ENCODE measurements at places on chromosomes 16 and 17.

DNA sequence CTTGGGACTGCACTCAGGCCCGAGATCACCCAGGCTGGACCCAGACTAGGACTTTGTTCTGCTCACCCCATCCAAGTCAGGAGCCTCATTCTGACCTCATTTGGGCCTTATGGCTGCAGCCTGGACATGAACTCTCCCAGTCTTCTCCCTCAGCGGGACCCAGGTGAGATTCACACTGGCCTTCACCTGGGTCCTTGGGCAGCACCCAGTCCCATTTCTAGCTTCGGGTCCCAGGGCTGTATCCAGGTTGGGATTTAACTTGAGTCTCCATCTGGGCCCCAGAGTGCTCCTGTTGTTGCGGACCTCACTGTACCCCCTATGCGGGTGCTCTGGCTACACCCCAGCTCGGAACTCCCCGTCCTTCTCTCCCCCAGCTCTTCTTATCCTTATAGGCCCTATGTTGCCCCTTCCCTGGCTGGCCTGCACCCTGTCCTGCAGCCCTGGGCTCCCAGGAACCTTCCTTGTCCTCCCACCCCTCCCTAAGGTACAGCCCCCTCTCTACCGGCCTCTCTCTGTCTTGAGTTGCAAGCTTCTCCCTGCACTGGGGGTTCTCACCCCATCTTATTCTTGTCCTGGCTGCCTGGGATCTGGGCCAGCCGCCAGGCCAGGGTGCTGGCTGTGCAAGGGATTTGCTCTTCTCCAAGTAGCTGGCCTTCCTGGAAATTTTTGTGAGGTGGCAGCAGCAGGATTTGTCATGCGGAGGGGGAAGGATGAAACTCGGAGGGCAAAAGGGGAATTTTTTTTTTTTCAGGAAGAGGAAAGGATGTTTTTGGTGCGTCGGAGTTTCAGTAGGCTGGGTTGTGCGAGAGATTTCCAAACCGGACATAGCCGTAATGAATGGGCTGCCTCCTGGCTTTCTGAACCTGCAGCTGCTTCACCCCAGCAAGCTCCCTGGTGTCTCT lies 904 bp downstream of the MAP2K3 start:
- no peak for DNase-seq

DNA sequence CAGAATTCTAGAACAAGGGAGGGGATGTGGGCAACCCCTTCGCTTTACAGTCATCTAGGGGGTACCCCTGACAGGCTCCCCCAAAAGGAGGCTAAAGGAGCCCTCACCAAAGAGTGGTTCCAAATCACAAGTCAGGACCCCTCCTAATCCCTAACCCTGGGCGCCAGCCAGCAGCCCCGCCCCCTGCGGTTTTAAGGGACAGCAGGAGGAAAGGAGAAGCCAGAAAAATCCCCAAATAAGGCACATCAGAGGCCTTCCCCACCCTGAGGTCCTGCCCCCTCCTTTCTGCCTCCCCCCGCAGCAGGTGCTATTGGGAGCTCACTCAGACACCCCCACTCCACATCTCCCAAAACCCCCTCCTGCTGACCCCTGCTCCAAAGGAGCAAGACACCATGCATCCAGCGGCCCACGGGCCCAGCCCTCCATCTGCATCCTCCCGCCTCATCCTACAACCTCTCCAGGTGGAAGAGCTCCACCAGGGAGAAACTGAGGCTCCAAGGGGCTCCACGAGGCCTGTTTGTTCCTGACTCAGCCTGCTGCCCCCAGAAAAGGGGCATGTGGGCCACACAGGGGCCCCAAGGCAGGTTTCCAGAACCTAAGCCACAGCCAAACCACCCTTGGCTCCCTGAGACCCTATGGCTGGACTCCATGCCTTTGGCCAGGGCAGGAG lies 93.5 kb downstream of the GOSR1 start:
- peak; percentile 27 for DNase-seq

DNA sequence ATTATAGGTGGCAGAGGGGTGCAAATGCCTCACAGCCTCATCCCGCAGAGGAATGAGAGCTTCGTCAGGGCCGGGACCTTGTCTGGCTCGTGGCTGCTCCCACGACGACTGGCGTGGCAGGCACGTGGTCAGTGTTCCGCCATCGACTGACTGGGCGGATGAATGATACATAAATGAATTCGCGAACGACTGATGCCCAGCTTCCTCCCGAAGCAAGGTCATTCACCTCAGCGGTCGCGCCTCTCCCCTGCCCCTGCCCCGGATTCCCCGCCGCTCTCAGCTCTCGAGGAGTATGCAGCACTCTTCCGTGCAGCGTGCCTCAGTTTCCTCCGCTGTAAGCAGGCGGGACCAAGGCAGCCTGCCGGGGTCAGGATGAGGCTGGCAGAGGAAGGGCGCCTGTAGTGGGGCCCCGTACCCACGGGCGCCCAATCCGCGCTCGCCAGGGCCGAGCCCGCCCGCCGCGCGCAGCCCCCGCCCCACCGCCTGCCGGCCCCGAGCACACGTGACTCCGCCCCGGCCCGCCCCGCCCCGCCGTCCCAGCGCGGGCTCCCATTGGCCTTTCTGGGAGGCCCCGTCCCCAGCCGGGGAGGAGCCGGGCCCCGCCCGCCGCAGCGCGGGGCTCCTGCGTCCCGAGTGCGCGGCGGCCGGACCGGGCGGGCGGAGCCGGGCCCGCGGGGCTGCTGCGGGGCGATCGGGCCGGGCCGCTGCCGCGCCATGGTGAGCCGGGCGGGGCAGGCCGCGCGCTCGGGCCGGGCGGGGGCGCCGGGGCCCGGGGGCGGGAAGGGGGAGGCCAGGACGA lies at the start of gene SNN:
Gene SNN, plus strand, starts transcription at position 632 of the 799 bp plus-strand sequence. CDS start 7,605 bp downstream, outside the sequence.
- DNase-seq, result peak; percentile 89

DNA sequence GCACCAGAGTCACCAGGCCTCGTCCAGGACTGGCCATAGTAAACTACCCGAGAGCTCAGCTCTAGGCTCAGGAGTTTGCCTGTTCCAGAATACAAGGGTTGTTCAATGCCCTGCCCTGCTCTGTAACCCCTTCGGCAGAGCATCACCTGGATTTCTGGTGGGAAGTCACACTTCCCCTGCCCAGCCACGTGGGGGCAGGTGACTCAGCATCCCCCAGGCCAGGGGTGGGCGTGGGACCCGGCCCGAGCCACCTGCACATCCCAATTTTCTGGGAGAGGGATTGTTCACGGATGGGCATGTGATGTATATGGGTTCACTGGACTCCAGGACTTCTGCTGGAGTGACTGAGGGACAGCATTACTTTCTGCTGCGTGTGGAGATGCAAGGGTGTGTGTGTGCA lies 25.8 kb downstream of the COX4I1 start:
- DNase-seq, result no peak

- DNase-seq, result peak; percentile 15
These were observed 4.8 kb downstream of the CD2BP2 start for GRCh38 chr16:30350134-30350871.

GRCh38 chr16:57948027-57948426 lies 22.9 kb downstream of the CNGB1 start:
- no peak for DNase-seq

DNA sequence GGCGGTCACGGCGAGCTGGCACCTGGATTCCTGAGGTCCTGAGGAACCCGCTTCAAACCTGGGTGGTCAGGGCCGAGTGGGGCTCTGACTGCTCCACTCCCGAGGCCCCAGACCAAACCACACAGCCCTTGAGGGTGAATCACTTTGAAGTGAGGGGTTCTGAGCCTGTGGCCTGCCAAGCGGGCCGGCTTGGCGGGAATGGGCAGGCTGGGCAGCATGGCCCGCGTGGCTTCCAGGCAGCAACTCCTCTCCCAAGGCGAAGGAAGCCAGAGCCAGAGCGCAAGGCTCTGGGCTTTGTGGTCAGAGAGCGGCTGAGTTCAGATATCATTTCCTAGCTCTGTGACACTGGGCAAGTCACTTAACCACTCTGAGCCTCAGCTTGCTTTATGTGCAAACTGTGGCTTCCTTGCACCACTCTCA lies 42.7 kb downstream of the CMIP start:
- no peak for DNase-seq

DNA sequence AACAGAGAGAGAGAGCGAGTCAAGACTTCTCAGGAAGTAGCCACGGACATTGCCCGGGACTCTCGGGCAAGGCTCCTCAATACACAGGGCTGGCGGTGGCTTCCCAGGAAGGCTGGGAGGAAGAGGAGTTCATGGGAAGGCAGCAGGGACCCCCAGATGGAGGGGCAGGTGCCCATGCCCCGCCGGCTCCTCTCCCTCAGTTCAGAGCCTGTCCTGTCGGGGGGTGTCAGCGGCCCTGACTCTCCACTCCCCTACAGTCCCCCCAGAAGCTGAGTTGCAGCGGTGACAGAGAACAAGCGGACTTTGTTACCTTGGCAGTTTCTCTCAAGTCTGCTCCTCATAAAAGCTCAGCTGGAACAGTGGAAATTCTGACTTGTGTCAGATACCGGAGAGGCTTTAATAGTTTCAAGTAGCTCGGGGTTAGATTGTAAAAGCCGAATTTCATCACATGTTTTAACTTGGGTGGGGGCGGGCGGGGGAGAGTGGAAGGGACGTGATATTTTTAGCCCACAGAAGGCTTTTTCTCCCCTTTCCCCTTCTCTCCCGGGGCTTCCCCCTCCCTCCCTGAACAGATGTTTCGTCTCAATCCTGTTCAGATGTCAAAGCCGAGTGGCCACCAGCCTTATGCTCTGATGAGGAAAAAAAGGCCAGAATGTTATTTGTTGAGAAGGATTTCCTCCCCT lies 65.2 kb downstream of the NKD1 start:
- DNase-seq, result no peak

DNA sequence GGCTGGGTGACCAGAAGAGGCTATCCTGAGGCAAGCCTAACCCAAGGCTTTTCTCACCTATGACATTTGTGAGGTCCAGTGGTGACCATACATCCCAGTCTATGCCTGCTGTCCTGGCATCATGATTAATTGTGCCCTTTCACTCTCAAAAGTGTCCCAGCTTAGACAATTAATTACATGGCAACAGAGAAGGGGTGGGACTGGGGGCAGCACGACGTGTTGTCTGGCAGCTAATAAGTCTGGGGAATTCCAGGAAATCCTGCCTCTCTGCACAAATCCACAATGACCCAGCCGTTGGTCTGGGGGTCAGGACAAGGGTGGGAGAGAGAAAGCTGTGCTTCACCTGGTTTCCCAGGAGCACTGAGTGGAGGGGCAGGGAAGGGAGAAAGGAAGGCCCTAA lies 14.0 kb upstream of the MTMR4 start:
- DNase-seq, result no peak

DNA sequence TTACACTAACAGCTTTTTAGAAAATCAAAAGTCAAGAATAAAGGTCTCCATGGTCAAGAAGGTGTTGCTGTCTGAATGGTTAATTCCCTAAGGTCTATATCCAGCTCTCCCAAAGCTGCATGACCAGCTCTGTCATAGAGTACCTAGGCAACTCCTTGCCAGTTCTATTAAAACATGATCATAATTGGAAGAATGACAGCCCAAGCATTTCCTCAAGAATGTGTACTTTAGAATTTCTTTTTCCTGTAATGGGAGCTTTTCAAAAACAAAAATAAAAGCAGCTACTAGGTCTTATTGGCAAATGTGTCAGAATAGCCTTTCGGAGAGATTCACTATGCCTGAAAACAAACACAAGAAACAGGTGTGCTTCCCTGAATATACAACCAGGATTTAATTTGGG lies 7.9 kb downstream of the SPOP start:
- no peak for DNase-seq

GRCh38 chr16:11409398-11409797 lies 64.1 kb downstream of the RMI2 start:
- DNase-seq, result no peak

- DNase-seq, result peak; percentile 99
These were observed 8.9 kb downstream of the TSR3 start for GRCh38 chr16:1342526-1343427.

- DNase-seq, result no peak
These were observed 10.3 kb downstream of the NSMCE1 start for GRCh38 chr16:27258241-27258734.

- DNase-seq, result no peak
These were observed 720 bp downstream of the METRN start for GRCh38 chr16:715477-716199.

DNA sequence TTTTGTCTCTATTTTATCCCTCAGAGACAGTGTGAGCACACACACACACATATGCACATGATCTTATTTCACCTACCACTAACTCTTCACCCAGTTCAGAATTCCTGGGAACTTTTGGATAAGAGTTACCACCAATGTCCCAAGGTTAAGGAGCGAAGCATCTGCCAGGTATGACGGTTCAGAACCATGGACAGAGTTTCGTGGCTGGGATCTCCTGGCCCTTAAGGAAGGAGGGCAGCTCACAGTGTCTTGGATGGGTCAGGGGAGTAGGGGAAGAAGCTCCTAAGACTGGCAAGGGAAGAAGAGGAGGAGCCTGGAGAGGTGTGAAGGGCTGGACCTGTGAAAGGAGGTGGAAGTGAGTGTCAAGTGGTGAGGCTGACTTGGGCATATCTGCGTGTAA lies 23.0 kb upstream of the TMEM132E start:
- no peak for DNase-seq

- DNase-seq, result no peak
These were observed 64.2 kb downstream of the SPECC1 start for GRCh38 chr17:20073055-20073979.

DNA sequence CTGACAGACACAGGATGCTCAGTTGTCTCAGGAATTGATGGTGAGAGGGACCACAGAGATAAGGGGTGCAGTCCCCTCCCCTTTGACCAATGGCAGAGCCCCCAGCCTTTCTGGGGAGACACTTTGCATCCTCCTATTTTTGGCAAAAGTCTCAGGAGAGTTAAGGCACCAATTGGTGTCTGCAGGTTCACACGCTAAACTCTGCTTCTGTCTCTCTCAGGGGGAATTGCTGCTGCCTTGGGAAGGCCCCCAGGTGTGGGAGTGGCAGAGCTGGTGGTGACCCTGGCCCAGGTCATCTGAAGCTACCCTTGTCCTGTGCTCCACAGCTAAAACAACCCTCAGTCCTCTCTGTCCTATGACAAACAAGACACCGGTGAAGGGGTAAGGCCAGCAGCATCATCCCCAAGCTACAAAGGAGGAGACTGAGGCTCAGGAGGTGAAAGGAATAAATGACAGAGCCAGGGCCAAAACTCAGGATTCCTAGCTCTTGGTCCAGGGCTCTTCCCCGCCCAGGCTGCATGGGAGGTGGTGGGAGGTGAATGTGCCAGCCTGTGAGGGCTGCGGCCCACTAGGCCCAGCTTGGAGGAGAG lies 20.3 kb downstream of the OSBPL7 start:
- DNase-seq, result peak; percentile 37

GRCh38 chr16:23673971-23674614 lies 4.6 kb upstream of the PLK1 start:
- DNase-seq, result no peak

GRCh38 chr17:68294196-68294555 lies 2.9 kb downstream of the ARSG start:
- no peak for DNase-seq

GRCh38 chr17:18025241-18025944 lies 13.6 kb downstream of the ATPAF2 start:
- no peak for DNase-seq

Measured in left lobe of liver (tissue), 2 donors.